ENCODE measurements at places on chromosomes 3 and 15.

DNA sequence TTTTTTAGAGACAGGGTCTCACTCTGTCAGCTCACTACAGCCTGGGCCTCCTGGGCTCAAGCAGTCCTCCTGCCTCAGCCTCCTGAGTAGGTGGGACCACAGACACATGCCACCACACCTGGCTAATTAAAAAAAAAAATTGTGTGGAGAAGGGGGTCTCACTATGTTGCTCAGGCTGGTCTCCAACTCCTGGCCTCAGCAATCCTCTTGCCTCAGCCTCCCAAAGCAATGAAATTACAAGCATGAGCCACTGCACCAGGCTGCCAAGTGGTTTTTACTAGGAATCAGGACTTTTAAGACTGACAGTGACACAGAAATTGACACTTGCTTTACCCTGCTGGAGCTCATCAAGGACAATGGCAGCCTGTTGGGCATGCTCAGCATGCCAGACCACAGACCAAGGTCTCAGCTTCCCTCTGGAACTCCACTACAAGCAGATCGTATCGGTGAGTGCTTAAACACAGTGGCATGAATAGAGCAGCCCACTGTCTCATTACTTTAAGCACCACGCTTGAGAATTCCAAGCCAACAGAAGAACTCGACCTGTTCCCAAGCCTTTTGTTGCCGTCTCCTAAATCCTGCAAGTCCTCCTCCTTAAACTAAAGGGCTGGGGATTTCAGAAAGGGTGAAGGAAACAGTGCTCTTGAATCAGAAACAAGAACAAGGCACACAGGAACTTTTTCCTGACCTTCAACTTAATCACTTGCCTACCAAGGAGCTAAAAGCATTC lies 41.4 kb downstream of the EOMES start:
- no peak overlapping the region for H3K4me3 ChIP-seq
- DNase-seq, result no peak
- peak overlapping the region; percentile 30 for H3K27ac ChIP-seq
- H3K4me1 ChIP-seq, result no peaks in the 10 kb centered on the region

DNA sequence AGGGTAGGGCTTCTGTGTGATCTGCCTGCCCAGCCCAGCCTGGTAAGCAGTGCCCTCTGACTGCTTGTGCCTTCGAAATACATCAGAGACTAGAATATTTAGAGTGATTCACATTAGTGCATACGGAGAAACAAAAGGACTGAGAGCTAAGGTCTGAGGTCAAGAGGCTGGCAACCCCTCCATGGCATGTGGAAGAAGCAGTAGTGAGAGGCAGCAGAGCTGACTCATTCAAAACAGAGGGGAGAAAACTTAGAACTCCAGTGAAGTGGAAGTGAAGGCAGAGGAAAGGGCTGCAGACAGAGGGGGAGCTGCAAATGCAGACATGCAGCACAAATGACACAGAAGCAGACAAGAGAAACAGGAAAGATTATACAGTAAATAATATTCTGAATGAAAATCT lies 61.6 kb downstream of the ULK4 start:
- no peak for DNase-seq
- H3K36me3 ChIP-seq, result peaks cover 7% of the 10 kb centered on the region
- H3K27ac ChIP-seq, result no peak overlapping the region

DNA sequence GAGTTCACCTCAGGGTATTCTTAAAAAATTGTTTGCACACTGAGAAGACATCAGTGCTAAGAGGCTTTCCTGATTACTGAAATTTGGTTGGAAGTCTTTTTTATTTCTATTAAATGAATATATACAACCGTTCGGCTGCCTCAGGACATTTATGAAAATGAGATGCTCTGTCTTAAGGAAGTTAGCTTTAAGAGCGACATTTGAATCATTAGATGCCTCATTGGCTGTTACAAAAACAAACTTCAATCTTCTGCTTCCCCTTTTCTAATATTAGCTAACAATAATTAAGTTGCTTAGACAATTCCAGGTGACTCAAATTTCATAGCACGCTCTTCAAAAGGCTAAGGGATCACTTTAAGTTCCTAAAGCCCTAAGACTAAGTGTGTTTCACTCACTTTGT lies 673.7 kb downstream of the FHIT start:
- no peaks in the 10 kb centered on the region for H3K4me1 ChIP-seq
- DNase-seq, result no peak
- no peak overlapping the region for H3K4me3 ChIP-seq
- no peaks in the 10 kb centered on the region for H3K36me3 ChIP-seq
- H3K27ac ChIP-seq, result no peak overlapping the region

DNA sequence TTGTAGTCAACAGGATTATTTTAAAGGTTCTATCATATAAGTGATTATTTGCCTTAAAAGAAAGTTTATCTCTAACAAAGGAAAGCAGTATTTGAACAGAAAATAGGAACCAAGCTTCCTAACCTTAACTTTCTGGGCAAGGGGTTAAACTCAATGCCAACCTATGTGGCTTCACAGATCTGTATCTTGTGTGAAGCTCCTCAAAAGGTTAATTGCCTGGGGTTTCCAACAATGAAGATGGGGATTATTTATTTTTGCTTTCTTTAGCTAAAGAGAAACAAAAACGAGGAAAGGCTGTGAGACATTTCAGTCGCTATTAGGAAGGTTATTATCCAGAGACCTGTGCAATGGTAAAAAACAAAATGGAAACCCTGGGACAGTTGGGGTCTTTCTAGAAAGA lies 1.1 kb upstream of the WDR82 start:
- no peaks in the 10 kb centered on the region for H3K36me3 ChIP-seq
- H3K4me1 ChIP-seq, result peaks cover 39% of the 10 kb centered on the region
- H3K4me3 ChIP-seq, result peak overlapping the region; percentile 79
- H3K27ac ChIP-seq, result peak overlapping the region; percentile 97

DNA sequence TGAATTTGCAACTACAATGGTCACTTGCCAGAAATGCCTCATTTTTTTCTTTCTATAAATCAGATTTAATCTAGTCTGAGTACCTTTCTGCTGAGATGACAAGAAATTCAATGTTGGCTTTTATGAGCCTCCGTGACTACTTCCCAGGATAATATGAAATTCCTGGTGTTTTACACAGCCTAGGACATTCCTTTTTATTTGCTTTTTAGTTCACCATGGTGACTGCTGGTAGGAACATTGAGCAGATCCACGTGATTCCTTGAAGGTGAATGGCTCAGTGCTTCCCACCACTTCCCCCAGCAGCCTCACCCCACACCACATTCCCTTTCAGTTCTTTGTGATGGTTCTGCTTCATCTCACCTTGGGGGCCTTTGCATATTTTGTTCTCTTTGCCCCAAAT lies 4.3 kb upstream of the NPTN start:
- no peaks in the 10 kb centered on the region for H3K27me3 ChIP-seq
- no peak overlapping the region for H3K27ac ChIP-seq
- H3K4me1 ChIP-seq, result peaks cover 8% of the 10 kb centered on the region
- H3K36me3 ChIP-seq, result no peaks in the 10 kb centered on the region

DNA sequence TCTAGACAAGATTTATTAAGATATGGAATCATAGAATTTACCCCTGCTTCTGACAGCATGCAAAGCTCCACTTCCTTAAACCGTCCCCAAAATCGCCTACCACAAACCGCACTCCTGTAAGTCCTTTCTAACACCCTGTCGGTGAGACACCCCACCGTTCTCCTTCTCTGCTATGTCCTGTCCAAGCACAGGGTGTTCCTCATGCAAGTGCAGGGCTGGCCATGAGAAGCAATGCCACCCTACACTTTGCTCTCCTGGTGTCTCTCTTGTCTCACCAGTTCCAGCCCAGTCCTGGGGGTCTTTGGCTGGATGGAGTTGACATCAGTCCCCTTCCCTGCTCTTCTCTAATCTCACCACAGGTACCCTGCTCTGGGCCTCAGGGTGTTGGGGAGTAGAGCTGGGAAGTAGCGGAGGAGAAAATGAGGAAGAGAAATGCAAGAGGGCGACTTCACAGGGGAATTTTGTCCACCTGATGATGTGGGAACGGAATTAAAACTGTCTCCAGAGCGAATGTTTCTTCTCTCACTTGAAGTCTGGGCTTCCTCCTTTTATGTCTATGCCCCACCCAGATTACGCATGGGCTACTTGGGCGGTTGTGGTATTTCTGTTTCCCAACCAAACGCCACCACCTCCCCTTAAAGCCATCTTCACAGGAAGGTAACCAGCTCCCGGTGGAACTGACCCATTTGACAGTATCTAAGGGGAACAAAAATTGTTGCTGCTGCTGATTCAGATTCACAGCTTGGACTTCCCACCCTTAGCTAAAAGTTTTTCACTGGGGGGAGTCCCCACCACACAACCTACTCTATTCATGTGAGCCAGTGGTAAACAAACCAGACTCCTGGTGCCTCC lies 49.9 kb downstream of the CASR start:
- H3K36me3 ChIP-seq, result no peaks in the 10 kb centered on the region
- no peak overlapping the region for H3K27ac ChIP-seq
- H3K27me3 ChIP-seq, result no peaks in the 10 kb centered on the region
- no peaks in the 10 kb centered on the region for H3K4me1 ChIP-seq
- H3K4me3 ChIP-seq, result no peak overlapping the region
- no peak for DNase-seq

GRCh38 chr3:71430941-71431552 lies 152.5 kb downstream of the FOXP1 start:
- DNase-seq, result no peak
- H3K4me1 ChIP-seq, result peaks cover 62% of the 10 kb centered on the region
- H3K27me3 ChIP-seq, result no peaks in the 10 kb centered on the region
- no peak overlapping the region for H3K27ac ChIP-seq
- H3K36me3 ChIP-seq, result no peaks in the 10 kb centered on the region

GRCh38 chr3:70614111-70614510 lies 301.7 kb upstream of the MDFIC2 start:
- H3K36me3 ChIP-seq, result no peaks in the 10 kb centered on the region
- no peaks in the 10 kb centered on the region for H3K4me1 ChIP-seq
- no peaks in the 10 kb centered on the region for H3K27me3 ChIP-seq
- no peak overlapping the region for H3K4me3 ChIP-seq

DNA sequence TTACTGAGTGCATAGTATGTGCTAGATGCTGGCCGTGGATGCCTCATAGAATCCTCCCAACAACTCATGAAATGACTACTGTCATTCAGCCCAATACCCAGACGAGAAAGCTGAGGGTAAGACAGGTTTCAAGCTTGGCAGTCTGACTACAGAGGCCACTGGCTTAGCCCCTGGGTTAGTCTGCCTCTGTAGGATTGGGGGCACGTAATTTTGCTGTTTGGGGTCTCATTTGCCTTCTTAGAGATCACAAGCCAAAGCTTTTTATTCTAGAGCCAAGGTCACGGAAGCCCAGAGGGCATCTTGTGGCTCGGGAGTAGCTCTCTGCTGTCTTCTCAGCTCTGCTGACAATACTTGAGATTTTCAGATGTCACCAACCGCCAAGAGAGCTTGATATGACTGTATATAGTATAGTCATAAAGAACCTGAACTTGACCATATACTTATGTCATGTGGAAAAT lies 1.0 kb upstream of the CCR5 start:
- no peak overlapping the region for H3K27ac ChIP-seq
- H3K4me1 ChIP-seq, result no peaks in the 10 kb centered on the region
- DNase-seq, result no peak
- no peaks in the 10 kb centered on the region for H3K27me3 ChIP-seq
- no peaks in the 10 kb centered on the region for H3K36me3 ChIP-seq
- no peak overlapping the region for H3K4me3 ChIP-seq

GRCh38 chr15:87959662-87960061 lies 296.9 kb downstream of the NTRK3 start:
- no peaks in the 10 kb centered on the region for H3K4me1 ChIP-seq
- no peaks in the 10 kb centered on the region for H3K36me3 ChIP-seq
- H3K27me3 ChIP-seq, result no peaks in the 10 kb centered on the region
- H3K27ac ChIP-seq, result no peak overlapping the region
- DNase-seq, result no peak

DNA sequence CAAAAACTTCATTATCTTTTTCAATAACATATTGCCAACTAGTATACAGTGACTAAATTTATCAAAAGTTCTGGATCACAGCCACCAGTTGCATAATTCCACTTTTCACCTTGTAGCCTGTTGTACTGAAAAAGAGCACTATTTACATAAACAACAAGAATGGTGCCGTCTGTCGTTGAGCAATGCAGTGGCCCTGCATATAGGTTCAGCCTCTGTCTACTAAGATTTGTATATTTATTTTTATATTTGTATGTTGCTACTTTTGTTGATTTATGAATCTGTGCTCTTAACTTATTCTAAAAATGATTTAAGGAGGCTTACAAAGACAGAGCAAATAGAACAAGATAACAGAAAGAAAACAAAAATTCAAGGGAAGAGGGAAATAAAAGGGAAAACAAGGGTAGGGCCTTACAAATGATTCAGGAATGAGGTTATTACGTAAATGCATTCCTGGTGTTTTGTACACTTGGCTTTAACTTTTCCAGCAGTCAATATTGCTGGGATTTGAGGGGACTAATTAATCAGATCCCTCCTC lies 257.6 kb upstream of the STT3B start:
- DNase-seq, result no peak
- peaks cover 28% of the 10 kb centered on the region for H3K4me1 ChIP-seq
- peak overlapping the region; percentile 41 for H3K27ac ChIP-seq
- no peaks in the 10 kb centered on the region for H3K27me3 ChIP-seq
- H3K36me3 ChIP-seq, result no peaks in the 10 kb centered on the region

- no peak for DNase-seq
- H3K27ac ChIP-seq, result no peak overlapping the region
- H3K36me3 ChIP-seq, result no peaks in the 10 kb centered on the region
- H3K4me1 ChIP-seq, result no peaks in the 10 kb centered on the region
These were observed 600.0 kb downstream of the SI start for GRCh38 chr3:164478323-164478722.

DNA sequence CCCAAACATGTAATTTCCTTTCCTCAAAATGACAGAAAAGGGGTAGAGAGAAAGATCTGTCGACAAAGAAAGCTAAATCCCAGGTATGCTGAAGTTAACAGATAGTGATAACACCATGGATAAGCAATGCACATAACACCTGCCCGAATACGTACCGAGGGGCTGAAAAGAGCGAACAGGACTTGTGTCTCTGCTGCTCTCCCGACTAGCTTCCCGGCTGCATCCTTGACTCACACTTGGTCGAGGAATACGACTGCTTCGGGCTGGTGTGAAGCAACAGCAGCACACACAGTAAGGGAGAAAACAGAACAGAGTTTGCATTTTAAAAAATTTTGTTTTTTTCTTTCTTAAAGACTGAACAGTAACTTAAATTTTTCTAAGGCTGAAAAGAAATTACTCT lies 136.4 kb downstream of the CLASP2 start:
- H3K27me3 ChIP-seq, result no peaks in the 10 kb centered on the region
- H3K4me3 ChIP-seq, result no peak overlapping the region
- no peak overlapping the region for H3K27ac ChIP-seq
- H3K36me3 ChIP-seq, result peaks cover 11% of the 10 kb centered on the region

- no peak overlapping the region for H3K4me3 ChIP-seq
- H3K27ac ChIP-seq, result no peak overlapping the region
- H3K27me3 ChIP-seq, result no peaks in the 10 kb centered on the region
- peaks cover 24% of the 10 kb centered on the region for H3K36me3 ChIP-seq
- H3K4me1 ChIP-seq, result peaks cover 23% of the 10 kb centered on the region
These were observed 2.9 kb downstream of the XPC start for GRCh38 chr3:14175383-14176037.

DNA sequence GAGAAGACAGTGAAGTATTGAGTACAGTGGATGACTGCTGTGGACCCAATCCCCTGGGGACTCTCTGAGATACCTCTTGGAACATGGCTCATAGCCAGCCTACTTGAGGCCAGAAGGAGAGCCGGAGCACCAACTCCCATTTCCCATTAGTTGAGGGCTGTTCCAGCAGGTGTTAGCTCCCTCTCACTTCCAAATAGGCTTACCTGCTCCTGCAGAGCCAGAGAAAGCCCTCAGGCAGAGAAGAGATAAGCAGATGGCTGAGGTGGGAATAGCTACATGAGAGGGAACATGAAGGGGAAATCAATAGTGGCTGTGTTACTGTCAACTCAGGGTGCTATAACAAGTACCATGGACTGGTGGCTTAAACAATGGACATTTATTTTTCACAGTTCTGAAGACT lies 4.6 kb upstream of the CCK start:
- no peak overlapping the region for H3K27ac ChIP-seq
- no peak for DNase-seq
- H3K4me3 ChIP-seq, result no peak overlapping the region
- no peaks in the 10 kb centered on the region for H3K36me3 ChIP-seq
- peaks cover under 1% of the 10 kb centered on the region for H3K4me1 ChIP-seq
